ENCODE measurements at places on chromosomes 2 and 18.

GRCh38 chr2:33277002-33277426 is 199.4 kb upstream of the RASGRP3 start:
- no peak for DNase-seq

DNA sequence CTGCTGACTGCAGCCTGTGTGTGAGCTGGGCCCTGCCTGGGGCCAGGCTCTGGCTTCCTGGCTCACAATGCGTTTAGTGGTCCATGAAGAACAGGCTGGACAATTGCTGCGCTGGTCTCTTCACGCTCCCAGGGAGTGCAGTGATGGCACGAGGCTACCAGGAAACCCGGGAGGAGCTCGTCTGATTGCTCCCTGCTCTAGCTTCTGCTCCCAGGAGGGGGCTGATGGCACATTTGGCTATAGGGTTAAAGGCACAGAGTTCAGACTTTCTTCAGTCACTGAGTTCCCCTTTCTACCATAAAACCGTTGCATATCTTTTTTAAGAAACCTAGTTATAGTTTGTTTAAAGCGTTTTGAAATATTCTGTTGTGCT is 60.1 kb downstream of the KCNF1 start:
- no peak for DNase-seq

DNA sequence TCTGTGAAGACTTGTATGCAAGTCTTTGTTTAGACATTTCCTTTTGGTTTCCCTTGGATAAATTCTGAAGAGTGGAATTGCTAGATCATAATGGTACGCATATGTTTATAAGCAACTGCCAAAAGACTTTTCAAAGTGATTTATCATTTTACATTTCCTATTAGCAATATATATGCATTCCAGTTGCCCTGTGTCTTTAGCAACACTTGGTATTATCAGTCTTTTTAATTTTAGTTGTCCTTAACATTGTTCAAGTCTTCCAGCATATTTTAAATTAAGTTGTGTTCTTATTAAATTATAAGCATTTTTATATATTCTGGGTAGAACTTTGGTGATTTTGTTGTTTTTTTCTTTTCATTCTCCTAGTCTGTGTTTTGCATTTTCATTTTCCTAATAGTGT is 81.8 kb downstream of the EML6 start:
- DNase-seq, result no peak

DNA sequence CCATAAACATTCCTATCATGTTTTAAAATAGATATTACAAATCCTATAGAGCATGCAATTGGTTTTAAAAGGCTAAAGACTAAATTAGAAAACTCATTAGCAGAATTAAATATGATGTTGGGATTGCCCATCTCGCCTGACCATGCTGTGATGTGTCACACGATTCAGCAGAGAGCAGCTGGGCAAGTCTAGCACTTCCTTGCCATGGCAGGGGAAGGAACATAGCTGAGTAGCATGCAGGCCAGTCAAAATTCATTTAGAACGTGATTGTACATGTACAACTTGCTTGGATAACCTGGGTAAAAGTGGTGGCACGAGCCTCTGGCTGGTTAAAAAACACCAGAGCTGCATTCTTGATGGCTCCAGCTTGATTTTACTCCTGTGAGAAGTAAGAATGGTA is 81.3 kb downstream of the SCN3A start:
- no peak for DNase-seq

DNA sequence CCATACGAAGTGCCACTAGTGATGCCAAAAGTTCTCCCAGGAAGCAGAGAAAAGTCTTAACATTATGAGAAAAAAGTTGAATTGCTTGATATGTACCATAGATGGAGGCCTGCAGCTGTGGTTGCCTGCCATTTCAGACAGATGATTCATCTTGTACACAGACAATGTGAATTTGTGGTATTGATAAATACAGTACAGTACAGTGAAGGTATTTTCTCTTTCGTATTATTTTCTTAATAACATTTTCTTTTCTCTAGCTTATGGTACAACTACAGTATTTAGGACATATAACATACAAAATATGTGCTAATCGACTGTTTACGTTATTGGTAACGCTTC is 33.6 kb upstream of the VWC2L start:
- no peak for DNase-seq

- no peak for DNase-seq
Observed at GRCh38 chr2:69104261-69104660, 91.3 kb downstream of the ANTXR1 start.

GRCh38 chr2:225479386-225479785 is 79.9 kb downstream of the NYAP2 start:
- no peak for DNase-seq

DNA sequence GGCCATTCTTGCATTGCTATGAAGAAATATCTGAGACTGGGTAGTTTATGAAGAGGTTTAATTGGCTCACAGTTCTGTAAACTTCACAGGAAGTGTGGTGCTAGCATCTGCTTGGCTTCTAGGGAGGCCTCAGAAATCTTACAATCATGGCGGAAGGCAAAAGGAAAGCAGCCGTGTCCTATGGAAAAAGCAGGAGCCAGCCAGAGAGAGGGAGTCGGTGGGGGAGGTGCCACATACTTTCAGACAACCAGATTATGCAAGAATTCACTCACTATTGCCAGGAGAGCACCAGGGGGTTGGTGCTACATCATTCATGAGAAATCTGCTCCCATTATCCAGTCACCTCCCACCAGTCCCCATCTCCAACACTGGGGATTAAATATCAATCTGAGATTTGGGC is 64.1 kb downstream of the CPS1 start:
- no peak for DNase-seq

DNA sequence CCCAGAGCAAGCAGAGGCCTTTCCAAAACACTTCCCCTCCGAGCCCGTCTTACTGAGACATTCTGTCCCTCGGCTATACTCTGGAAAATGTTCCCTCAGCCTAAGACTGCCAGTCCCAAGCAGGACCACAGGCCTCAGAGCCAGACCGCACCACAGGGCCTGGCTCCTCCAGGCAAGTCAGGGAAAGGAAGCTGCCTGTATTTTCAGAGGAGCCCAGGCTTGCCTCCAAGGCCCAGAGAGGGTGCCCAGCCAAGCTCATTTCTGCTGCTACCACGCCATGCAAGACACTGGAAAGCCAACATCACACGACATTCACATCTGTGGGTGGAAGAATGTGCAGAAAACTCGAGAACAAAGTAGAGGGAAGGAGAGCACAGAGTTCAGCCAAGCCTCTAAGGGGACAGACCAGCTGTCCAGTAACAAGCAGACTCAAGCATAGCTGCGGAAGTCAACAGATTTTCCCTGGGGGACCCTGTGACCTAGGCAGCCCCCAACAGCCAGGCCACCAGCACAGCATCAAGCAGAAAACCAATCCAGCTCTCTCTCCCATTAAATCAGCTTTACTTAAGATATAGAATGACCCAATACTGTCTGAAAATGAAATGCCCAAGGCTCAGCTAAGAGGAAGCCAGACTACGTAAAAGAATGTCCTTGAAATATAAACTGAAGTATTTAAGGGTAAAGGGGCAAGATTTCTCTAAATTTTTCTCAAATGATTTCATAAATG is 123.9 kb downstream of the ZFP36L2 start:
- DNase-seq, result no peak
